Suprapubic skin (tissue), 4 donors: ENCODE measurements at places on chromosomes 7 and 10.

DNA sequence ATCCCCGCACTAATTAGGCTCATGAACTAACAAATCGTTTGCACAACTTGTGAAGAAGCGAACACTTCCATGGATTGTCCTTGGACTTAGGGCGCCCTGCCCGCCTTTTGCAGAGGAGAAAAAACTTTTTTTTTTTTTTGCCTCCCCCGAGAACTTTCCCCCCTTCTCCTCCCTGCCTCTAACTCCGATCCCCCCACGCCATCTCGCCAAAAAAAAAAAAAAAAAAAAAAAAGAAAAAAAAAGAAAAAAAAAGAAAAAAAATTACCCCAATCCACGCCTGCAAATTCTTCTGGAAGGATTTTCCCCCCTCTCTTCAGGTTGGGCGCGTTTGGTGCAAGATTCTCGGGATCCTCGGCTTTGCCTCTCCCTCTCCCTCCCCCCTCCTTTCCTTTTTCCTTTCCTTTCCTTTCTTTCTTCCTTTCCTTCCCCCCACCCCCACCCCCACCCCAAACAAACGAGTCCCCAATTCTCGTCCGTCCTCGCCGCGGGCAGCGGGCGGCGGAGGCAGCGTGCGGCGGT is at the start of gene EMX2:
EMX2 (plus strand) TSS at position 41 of the 519 bp plus-strand sequence. CDS start 522 bp downstream, outside the sequence.
- DNase-seq = no peak

- no peak for DNase-seq
Measured at GRCh38 chr10:130044067-130045061, 66.3 kb downstream of the C10orf143 start.

DNA sequence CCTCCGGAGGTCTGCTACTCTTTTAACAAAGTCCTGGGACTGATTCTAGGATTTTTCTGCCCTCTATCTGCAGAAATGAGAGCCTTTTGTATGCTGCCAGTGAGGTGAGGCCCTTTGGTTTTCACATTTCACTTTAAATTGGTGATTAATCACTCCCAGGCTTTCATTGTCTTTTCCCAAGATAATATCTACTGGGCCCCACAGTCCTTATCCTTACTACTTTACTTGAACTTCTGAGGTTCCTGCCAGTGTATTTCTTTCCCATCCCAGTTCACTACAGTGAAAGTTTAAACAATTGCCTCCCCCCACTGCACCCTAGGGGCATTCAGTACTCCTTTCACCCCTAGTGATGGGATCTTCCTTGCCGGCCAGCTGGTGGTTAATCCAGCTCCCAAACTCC is 127.4 kb upstream of the INHBA start:
- no peak for DNase-seq

DNA sequence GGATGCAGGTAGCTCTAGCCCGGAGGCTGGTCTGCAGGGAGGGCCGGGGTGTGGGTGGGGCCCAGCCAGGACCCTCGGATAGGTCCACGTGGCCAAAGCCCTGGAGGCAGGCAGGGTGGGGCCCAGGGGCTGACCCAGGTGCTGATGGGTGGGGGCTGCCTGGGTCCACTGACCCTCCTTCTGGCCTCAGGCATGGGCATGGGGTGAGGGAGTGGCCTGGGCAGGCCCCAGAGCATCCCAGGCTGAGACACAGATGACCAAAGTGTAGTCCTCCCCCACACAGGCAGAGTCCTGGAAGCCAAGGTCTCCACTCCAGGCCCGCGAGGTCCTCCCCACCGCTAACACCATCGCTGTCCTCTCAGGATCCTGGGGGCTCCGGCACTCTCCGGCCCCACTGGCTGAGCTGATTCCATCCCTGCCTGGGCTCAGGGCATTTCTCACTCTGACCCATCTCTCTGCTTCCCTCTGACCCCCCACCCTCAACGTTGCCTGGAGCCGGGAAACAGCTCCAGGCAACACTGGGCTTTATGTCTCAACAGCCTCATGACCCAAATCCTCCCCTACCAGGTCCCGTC is 20.7 kb upstream of the PPP2R2D start:
- no peak for DNase-seq

DNA sequence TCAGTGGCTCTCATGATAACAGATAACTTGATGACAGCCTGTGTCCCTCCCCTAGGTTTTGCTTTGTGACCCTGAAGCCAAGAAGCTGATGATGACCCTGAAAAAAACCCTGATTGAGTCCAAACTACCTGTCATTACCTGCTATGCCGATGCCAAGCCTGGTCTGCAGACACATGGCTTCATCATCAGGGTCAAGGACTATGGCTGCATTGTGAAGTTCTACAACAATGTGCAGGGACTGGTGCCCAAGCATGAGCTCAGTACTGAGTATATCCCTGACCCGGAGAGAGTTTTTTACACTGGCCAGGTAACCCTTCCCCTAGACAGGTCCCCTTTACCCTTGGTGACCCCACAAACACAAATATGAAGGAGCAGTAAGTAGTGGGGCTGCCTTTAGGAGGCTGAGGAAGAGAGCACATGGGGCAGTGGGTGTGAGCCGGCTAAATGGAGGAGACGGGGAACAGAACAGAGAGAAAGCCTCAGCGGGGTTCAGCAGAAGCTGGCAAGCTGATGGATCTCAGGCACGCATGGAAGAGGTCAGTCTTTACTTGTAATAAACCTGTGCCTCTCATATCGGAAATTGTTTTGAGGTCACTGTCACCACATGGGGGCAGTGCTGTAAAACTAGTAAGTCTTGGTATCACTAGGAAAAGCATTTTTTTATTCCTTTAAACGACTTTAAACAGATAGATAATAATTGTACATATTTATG is 20.2 kb downstream of the PDCD11 start:
- DNase-seq = no peak

GRCh38 chr7:157150882-157151281 is 12.2 kb downstream of the UBE3C start:
- no peak for DNase-seq

- DNase-seq = no peak
Measured at GRCh38 chr7:155560982-155561686, 14.8 kb upstream of the CNPY1 start.

- DNase-seq = no peak
Measured at GRCh38 chr7:24024276-24025068, 259.5 kb upstream of the NPY start.

- DNase-seq = no peak
Measured at GRCh38 chr10:112335111-112335867, 38.6 kb upstream of the ACSL5 start.

DNA sequence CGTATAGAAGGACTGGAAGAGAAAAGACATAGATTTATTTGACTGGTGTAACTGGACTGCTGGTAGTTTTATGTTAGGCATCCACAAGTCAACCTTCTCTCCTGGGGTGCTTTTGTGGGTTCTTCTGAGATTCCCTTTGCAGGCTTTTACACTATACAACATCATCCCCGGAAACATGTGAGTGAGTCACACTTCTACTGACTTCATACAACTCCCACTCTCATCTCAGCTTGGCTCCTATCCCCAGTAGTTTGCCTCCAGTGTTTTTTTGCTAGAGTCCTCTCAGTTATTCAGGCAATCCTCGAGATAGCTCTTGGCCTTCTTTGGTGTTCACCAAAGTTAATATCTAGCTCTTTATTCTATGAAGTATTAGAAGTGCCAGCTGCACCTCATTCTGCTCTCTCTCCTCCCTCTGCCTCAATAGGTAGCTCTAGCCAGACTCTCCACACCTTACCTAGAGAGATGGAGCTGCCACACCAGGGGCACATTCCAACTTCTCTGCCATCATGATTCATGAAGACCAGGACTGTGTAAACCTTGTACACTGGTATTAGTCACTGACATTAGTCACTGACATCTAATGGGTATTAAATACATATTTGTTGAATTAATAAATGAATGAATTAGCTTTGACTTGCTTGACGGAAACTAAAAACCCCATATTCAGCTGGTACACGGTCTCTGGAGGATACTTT is 281.9 kb downstream of the PPP1R3A start:
- no peak for DNase-seq

DNA sequence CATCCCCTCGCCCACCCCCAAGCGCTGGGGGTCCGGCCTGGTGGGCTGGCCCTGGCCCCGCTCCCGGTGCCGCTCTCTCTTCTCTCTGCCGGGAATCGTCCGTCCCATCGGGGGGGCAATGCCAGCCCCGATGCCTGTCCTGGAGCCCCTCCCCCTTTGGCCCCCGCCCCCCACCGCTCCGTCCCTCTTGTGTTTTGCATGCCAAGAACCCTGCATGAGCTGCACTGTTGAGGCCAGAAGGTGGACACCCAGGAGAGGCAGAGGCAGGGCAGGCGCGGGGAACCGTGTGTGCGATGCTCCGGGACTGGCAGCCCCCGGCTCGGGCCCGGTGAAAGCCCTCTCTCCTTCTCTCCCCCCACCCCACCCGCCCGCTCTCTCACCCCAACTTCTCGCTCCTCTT is 22.1 kb upstream of the HSPB1 start:
- no peak for DNase-seq

GRCh38 chr10:116450861-116451260 is 23.2 kb downstream of the PNLIPRP3 start:
- no peak for DNase-seq

DNA sequence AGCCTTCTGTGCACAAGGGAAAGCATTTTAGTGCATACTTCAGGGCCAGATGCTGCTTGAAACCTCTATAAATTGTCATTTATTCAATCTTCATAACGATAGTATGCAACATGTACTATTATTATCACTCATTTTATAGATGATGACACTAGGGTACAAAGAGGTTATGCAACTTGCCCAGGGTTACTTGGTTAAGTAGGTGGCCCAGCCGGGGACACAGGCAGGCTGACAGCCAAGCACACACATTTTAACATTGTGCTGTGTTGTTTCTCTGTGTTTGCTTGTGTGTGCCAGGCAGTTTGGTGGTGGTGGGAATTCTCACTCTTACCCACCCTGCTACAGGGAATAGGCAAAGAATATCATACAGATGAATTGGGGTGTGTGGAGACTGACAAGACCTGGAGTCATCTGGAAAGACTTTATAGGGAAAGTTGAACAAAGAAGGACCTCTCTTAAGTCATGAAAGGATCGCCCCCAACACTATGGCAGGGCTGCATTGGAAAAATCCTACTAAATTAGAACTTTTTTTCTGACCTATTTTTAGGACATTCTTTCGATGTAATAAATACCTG is 98.9 kb downstream of the MKX start:
- DNase-seq = no peak

GRCh38 chr10:34024282-34024681 is 689.8 kb upstream of the NRP1 start:
- no peak for DNase-seq

GRCh38 chr7:46630031-46630430 is 709.0 kb upstream of the IGFBP3 start:
- no peak for DNase-seq

- DNase-seq = peak; percentile 81
Measured at GRCh38 chr7:118214051-118214832, 10.3 kb upstream of the ANKRD7 start.

GRCh38 chr7:41108821-41109220 is 594.1 kb downstream of the INHBA start:
- no peak for DNase-seq

DNA sequence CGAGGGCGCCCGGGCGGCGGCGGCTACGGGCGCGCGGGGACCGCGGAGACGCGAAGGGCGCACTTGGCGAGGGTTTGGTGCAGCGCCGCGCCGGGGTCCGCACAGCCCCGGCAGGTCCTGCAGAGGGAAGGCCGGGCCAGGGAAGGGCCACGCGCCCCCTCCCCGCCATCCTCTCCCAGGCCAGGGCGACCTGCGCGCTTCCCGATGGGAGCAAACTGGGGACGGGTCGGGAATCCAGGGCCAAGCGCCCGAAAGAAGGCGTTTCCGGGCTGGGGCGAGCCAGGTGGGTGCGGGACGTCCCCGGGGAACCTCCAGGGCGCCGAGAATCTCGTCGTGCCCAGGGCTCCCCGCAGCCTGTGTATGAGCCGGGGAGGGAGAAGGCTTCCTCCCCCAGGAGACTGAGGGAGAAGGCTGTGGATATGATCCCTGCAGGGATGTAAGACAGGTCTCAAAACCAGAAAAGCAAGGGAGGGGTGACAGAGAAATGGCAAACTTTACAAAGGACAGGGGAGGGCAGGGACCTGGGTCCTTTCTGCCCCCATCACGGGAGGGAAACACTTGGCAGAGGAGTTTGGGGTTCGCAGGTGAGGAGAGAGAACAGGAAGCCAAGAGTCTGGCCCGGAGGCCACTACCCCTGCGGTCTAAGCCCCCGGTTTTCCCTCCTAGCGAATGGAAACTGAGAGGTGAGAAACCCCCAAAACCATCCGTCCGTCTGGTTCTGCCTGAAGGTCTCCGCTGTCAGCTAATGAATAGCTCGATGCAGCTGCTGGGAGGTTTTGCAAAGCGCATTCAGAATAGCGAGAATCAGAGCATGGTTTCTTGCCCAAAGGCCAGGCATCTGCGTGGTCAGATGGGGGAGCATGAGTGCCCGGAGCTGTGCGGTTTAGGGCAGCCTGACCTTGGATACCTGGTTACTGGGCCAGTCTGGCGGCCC is 674 bp downstream of the AMZ1 start:
- DNase-seq = no peak

DNA sequence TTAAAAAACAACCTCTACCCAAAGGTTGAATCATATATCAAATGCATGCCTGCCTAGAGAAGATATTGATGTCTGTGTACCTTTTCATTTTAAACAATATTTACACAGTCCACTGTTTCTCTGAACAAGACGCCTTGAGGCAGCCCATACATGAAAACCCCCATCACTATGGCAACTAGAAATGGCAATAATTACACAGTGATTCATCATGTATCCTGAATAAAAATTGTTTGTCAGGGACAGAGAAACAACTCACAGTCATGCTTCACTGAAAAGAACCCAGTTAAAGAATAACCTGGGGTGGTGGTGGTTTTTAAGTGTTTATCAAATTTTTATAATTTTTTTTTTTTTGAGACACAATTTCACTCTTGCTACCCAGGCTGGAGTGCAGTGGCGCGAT is 19.7 kb downstream of the DNAJC12 start:
- DNase-seq = no peak

- DNase-seq = no peak
Measured at GRCh38 chr10:68156373-68157185, 47.3 kb downstream of the MYPN start.

DNA sequence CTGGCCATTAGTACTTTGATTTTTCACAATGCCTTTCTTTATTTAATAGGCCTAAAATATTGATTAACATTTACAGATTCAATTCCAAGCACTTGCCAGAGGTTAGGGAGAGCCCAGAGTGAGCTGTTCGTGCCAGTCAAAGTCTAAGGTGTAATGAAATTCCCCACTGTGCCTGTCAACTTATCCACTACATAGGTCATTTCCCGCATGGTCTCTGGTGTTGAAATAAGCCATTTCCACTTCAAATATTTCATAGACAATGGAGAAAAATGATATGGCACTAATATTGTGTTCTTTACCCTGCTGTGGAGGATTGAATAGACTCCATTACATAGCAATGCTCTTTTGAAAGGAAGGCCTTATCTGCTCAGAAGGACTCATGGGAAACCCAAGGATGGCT is 978.1 kb upstream of the CELF2 start:
- DNase-seq = no peak

DNA sequence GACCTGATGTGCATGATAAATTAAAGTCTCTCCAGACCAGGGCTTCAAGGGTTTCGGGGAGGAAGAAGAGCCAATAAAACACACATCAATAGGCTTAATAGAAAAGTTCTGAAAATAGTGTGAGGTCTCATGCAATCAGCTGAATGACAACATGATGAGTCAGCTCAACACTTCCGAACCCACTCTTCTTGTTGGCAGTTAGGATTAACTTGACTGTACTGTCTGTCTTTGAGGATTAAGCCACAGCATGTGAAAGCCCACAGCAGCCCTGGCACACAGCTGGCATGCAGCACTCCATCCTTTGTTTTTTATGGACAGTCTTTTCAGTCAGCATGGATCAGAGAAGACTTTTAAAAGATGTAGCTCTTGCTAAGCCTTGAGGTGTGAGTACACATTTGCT is 526.9 kb upstream of the VSTM2A start:
- DNase-seq = no peak
